ENCODE measurements at places on chromosomes 13 and 19.

DNA sequence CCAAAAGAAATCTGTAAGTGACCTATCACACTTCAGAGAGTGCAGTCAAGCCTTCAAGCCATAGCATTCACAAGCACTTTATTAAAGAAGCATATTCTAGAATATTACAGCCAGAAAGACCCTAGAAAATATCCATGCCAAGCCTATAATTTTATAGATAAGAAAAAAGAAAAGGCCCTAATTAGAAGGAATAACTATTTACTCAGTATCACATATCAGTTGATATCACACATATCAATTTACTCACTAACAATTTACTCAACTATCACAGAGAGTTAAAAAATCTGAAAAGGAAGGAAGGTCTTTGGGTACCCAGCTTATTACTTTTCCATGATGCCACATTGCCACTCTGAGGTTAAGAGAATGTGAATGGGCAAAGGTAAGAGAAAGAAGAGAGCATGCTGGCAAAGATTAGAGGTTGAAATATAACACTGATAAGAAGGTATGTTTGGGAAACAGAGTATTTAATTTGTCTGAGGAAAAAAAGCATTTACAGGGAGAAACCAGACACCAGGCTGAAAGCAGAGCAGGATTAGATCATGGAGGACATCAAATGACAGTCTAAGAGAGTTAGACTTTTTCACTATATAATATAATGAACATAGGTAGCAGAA is 186.2 kb downstream of the VWA8 start:
- no peak for DNase-seq

DNA sequence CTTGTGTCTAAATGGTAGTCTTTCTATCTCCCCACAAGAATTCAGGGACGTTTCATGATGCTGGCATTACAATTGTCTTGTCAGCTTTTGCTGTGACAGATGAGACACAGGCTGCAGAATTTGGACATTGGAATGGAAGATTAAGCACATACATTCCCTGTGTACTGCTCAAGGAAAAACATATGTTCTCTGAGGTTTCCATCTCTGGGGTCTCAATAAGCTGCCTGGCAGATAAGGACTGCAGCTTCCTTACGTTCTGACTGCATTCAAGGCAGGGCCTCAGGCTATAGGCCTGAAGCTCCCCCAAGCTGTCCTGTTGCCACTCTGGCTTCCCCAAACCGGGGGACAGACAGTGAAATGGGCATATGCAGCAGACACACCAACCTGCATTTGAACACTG is 91.3 kb upstream of the KL start:
- no peak for DNase-seq

DNA sequence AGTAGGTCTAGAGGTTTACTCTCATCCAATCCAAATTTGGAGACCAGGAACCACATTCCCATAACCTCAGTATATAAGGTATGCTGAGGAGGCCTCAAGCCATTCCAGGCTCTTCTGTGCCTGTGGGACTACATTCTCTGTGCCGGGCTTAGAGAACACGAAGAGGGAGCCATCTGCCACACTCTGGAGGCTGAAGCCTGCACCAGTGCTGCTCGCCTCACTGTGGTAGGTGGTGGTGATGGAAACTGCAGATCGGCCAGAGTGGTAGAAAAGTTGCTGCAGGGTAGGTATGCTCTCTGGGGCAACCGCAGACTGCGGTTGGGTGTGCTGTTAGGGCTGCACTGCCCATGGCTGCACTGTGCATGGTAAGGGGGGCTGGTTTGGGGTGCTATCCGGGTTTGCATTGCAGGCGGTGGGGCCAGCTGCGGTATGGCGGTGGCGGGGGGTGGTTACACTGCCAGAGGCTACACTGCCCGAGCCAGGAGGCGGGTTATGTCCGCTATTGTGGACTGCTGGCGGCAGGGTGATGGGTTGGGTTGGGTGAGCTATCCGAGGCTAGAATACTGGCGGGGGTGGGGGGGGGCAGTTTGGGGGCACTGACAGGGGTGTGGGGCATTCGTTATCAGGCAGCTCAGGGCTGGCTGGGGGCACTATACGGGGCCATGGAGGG is 145.0 kb downstream of the TNFRSF19 start:
- DNase-seq, result no peak

DNA sequence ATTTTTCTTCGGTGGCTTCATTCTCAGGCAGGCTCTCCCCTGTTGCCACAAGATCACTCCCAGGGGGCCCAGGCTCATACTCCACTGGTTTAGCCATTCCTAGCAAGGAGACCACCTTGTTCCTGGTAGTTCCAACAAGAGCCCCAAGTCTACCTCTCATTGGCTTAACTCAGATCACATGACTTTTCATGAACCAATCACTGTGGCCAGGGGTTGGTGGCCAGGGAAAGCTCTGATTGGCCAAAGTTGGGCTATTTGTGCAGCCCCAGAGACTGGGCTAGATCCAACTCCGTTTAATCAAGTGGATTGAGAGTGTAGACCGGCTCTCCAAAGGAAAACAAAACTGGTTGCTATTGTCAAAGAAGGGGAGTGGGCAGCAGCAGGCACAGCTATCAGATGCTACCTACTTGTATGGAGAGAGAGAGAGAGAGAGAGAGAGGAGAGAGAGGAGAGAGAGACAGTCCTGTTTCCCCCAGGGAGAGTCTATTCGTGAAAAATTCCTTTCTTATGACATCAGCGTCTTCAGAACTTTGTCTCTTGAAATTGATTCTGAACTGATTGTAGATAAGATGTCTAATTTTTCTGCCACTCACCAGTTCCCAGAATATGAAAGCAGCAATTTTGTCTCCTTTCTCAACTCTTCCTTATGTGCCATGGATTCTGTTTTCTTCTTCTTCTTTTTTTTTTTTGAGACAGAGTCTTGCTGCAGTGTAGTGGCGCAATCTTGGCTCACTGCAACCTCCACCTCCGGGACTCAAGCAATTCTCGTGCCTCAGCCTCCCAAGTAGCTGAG is 5.9 kb downstream of the CEACAM19 start:
- no peak for DNase-seq

DNA sequence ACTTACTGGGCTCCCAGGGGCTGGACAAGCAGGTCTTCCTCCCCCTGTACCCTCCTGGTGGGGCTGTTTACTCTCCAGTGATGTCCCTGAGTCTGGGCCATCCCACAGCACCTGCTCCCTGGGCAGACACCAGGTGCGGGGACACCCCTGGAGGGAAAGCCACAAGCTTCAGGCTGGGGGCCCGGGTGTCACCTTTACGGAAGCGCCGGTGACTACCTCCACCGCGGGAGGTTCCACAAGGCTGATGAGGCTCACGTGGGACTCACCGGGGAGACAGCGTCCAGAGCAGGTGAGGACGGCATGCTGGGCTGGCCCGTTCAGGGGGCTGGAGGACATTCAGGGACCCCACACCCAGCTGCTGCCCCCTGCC is 24.9 kb downstream of the NFILZ start:
- no peak for DNase-seq

DNA sequence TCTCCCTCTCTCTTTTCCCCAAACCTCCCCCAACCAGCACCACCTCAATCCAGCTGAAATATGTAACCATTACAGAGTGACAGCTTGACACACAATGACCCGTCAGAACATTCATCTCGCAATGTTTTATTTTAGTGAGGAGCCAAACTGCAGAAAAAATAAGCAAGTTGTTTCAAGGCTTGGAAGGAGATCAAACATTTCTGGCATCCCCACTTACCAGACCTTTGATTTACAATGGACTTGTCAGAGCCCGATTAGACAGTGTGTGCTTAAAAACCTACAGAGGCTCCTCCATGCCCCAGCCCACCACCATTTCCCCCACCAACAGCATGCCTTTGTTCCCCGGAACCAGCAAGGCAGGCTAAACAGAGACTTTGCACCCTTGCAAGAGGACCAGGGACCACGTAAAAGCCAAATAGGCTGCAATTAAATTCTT is 382.8 kb upstream of the ZNF507 start:
- no peak for DNase-seq

Measured in T-helper 2 cell treated with Interferon-gamma antibody and Interleukin-4, amounts not matched to agents 5 μg/mL and 100 μg/mL, for 36 hours (primary cell).